ENCODE measurements at places on chromosomes 5 and 9. TPM values are rescaled to one million over a fixed set of nuclear protein-coding genes. Genes with fewer than 3 reads are reported as not detected.

DNA sequence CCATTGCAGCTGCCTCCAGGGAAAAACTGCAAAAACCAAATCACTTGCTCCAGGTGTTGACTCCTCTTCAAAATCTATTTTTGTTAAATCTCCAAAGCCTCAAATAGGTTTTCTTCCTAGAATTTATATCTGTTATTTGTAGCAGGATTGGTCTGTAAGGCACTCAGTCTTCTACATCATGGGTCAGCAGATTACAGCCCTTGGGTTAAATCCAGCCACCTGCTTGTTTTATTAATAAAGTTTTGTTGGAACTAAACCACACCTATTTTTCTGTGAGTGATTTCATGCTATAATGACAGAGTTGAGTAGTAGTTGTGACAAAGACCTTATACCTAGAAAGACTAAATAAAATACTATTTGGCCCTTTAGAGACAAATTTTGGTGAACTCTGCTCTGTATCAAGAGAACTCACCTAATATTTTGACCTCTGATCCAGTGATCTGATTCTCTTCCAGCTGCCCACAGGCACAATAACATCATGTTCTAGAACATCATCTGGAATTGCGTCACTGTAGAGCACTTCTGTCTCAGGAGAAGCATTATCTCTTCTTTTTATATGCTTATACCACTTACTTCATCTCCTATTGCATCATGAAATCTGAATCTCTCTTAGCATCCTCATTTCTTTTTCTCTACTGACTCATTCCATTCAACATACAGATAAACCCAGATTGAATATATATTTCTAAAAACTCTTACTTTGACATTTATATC, 130.1 kb downstream of the RPS23 start:
- DNase-seq, result no peak

GRCh38 chr5:110815916-110816605, 77.3 kb downstream of the SLC25A46 start:
- DNase-seq, result peak; percentile 11

DNA sequence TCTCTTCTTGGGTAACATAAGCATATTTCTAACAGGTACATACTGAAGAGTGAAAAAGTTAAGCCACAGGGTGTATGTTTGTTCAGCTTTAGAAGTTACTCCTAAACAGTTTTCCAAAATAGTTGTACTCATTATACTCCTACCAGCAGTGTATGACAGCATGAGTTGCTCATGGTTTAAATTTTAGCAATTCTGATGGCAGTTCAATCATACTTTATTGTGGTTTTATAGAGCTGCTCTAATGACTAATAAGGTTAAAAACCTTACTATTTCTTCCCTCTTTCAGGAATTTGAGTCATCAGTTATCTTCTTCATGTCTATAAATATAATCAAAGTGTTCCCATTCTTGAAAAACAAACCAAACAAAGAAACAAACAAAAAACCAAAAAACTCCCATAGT, 81.5 kb downstream of the CAAP1 start:
- no peak for DNase-seq

CCDC180 gene
- 0.37 TPM for total RNA-seq

RGMB gene
- total RNA-seq, result 16.2 TPM

FBP1 gene
- total RNA-seq, result 2.2 TPM

Data from dermis blood vessel endothelial cell (primary cell).